ENCODE measurements at places on chromosomes 5 and 9.

GRCh38 chr5:141780240-141780951, 97.8 kb downstream of the PCDH1 start:
- DNase-seq = no peak

GRCh38 chr5:24535646-24536045, 109.1 kb downstream of the CDH10 start:
- no peak for DNase-seq

DNA sequence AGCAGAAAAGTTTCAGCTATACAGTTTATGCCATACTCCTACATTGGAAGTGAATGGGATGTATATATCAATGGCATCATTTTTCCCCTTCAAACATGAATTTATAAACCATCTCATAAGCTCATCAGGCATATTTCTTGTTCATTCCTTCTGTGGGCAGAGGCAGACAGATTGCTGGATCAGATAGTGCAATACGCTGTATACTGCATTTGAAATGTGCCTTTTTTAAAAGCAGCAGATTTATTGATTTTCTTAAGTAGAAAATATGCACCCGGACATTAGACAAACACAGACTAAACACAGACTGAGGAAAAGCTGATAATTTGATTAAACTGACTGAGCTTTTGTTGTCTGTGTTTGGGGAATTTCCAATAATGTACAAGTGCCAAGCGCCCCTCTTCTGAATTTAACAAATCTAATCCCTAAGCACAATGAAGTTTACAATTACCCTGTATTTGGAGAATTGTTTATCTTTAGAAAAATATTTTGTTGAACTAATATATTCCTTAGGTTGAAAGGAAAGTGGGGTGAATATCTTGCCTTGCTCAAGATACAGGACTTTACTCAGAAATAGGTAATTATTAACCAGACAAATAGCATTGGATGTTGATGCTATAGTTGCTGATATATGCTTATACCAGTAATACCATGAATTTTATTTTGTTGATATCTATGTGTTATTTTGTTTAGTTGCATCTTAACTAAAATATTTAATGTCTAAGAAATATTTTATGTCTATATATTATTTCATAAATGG, 566.6 kb upstream of the MEF2C start:
- no peak for DNase-seq

GRCh38 chr9:124475158-124475867, 25.1 kb downstream of the ADGRD2 start:
- DNase-seq = no peak
